ENCODE measurements at places on chromosomes 6 and 20. TPM values are rescaled to one million over a fixed set of nuclear protein-coding genes. Genes with fewer than 3 reads are reported as not detected.

GRCh38 chr6:4352731-4353130, 217.4 kb upstream of the ECI2 start:
- no peak for DNase-seq

- DNase-seq = no peak
Measured at GRCh38 chr20:11219192-11219591, 545.4 kb upstream of the JAG1 start.

The CFAP206 gene
- total RNA-seq = not detected

The ATP6V1G2 gene
- 0.66 TPM for total RNA-seq

GRCh38 chr6:24931718-24932691, 3.8 kb downstream of the RIPOR2 start:
- no peak for DNase-seq
